ENCODE measurements at places on chromosomes 7 and 10.

DNA sequence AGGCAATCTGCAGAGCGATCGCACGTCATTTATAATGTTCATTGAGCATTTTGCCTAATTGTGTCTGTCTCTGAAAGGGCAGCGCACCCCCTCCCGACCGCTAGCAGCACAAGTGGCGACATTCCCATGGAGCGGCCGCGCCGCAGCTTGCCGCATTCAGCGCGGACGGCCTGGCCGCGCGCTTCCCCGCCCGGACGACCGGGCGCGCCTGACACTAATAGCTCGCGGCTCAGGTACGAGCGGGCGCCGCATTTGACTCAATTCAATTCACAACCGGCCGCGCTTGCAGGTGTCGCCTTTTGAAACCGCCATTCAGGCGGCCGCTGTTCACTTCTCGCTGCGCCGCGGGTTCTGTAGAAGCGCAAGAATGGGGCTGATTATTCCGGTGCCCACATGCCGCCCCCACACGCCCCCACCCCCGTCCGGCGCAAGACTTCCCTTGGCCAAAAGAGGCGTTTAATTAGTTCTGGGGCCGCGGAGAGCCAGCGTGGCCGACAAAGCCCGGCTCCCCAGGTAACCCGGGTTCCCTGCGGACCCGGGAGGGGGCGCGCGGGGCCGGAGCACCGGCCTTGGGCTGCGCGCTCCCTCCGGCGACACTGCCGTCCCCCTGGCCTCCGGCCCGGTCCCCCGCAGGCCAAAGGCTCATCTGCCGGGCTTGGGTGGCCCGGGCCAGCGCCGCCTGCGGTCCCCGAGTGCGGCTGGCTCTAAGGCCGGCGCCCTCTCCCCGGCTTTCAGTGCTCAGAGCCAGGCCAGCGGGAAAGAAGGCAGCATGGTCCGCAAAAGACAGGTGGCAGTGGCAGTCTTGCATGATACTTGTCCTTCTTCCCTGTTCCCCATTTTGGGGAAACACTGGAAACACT, 18.7 kb upstream of the PTF1A start:
- DNase-seq, result no peak

- DNase-seq, result no peak
Measured at GRCh38 chr10:101859530-101859929, 15.9 kb upstream of the KCNIP2 start.

GRCh38 chr7:79664884-79665676, 211.6 kb upstream of the MAGI2 start:
- DNase-seq, result no peak

- DNase-seq, result no peak
Measured at GRCh38 chr10:89301232-89301631, 614 bp upstream of the IFIT2 start.

- no peak for DNase-seq
Measured at GRCh38 chr7:117047496-117047895, 94.2 kb downstream of the ST7 start.

DNA sequence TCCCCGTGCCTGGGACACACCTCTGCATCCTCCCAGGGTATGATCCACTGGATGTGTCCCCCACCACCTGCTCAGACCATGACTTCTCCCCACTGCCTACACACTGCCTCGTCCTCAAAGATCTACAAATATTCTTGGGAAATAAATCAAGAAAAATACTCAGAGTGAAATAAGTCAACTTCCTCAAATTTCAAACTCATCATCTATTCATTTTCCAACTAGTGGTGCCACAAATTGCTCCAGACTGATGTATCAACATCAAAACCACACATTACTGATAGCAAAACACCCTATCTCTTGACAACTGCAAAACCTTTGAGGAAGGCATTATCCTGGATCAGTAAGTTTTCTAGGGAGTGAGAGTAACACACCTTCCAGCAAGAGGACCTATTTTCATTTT, 87.7 kb downstream of the GRB10 start:
- DNase-seq, result no peak

DNA sequence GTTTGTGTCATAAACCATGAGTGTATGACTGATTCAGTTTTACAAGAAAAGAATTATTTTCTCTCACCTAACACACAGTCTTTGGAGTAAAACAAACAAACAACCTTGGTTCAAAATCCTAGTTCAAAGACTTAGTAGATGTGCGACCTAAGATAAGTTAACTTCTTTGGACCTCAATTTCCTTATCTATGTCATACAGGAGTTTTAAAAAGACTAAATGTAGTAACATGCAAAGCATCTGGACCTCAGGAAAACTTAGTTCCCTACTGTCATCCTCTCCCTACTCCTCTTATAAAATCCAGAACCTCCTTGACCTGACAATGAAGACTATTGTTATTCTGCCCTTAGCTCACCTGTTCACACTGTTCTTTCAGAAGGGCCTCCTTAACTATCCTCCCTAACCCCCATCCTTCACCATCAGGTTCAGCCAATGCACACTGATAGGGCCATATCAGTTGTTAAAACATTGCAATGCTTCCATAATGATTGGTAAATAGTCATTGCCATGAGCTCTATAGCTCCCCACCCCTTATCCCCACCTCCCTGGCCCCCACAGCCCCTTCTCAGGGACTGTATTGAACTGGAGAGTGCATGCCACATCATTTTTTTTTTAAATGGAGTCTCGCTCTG, 28.8 kb upstream of the CCNJ start:
- no peak for DNase-seq

DNA sequence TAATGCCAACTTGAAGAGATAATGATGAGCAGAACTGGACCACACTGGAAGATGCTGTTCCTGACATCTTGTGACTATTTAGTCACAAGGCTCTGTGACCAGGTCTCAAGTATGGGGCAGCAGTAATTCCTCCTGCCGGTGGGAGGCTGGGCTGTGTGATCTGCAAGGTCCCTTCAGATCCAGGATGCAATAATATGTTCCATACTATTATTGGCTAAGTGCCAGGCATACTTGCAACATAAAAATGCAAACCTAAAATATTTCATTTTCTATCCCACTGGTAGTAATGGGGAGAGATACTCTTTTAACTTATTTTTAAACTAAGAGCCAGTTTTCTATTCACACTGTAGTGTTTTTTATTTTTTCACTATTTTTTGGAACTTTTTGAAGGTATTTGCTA, 171.5 kb downstream of the CYP26A1 start:
- no peak for DNase-seq

GRCh38 chr7:71937840-71938371, 474.2 kb downstream of the CALN1 start:
- DNase-seq, result no peak

- no peak for DNase-seq
Measured at GRCh38 chr10:59748834-59749233, 4.4 kb downstream of the MRLN start.

- no peak for DNase-seq
Measured at GRCh38 chr7:57354195-57354594, 95.8 kb upstream of the ZNF716 start.

GRCh38 chr10:84177541-84178141, 4.0 kb downstream of the GPR15LG start:
- DNase-seq, result peak; percentile 28

- DNase-seq, result no peak
Measured at GRCh38 chr10:23914641-23915040, 294.3 kb upstream of the KIAA1217 start.

- DNase-seq, result no peak
Measured at GRCh38 chr10:23344241-23344841, at the start of gene C10orf67. Gene C10orf67, minus strand, starts transcription at chr10:23344797. Its CDS starts 23 bp downstream, at chr10:23344774.

GRCh38 chr7:10696064-10696463, 277.6 kb upstream of the PHF14 start:
- no peak for DNase-seq

DNA sequence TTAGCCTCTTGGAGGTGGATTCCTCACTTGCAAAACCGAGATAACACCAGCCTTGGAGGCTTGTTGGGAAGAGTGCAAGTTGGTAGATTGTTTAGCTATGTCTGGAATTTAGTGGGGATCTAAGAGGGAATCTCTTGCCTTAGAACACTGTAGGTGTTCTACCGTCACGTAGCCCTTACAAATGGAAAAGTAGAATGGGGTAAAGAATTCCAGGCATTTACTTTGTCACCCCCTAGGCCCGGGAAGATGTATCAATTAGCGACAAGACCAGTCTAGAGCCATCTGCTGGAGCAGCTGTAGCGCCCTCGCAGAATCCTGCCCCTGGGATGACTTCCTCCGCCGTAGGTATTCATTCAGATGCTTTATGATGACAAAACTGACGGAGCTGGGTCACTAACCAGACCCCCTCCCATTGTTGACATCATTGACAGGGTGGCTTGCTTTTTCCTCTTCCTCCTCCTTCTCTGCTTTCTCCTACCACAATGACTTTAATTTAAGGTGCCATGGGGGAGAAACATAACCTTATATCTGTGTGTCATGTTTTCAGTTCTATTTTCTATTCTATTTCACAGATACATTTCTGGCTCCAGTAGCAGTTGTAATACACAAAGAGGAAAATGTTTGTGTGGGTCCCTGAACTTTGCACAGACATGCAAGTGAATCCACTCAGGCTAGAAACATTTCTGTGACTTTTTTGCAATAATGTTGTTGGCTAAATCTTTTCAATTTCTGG, 262.6 kb upstream of the LYZL1 start:
- no peak for DNase-seq

GRCh38 chr10:26355241-26355640, 82.9 kb upstream of the APBB1IP start:
- no peak for DNase-seq

DNA sequence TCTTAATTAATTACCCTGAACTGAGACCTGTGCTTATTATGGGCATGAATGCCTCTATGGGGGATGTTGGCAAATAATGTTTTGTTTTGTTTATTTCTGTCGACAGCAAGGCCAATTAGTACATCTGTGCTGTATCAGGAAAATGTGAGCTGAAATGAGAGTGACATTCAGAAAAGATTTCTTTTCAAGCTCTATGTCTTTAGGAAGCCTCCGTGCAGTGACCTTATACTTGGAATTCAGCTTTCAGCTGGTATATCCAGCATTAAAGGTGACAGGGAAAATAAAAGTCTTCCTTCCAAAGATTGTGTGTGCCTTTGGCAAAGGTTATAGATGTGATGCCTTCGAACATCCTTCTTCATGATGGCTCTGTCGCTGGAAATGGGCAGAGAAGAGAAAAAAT, 1061.1 kb downstream of the SORCS3 start:
- DNase-seq, result no peak

- DNase-seq, result no peak
Measured at GRCh38 chr7:101102026-101102425, 16.7 kb downstream of the TRIM56 start.

GRCh38 chr7:95693551-95694333, 78.6 kb upstream of the DYNC1I1 start:
- no peak for DNase-seq

GRCh38 chr7:93972029-93972725, 32.0 kb downstream of the BET1 start:
- no peak for DNase-seq

DNA sequence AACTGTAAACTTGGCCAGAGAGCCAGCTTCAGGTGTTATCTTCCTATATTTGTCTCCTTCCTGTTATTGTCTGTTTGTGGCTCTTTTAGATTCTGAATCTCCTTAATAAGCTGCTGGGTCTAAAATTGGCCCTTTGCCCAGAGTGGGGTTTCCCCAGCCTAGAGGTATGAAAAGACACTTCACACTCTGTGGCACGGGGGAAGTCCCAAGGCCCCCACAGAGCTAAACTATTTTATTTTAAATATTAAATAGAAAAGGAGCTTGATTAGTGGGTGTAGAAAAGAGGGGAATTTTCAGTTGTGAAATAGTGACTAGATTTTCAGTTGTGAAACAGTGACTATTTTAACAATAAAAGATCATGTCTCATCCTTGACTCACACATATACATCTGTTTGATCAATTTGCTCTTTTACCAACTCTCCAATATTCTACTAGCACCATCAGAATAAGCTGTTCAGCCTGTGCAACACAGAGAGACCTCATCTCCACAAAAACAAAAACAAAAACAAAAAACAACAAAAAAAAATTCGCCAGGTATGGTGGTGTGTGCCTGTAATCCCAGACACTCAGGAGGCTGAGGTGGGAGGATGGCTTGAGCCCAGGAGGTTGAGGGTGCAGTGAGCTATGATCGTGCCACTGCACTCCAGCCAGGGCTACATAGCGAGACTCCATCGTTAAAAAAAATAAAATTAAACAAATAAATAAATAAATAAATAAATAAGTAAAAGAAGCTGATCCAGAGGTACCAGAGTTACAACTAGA, 24.9 kb upstream of the ADO start:
- peak; percentile 64 for DNase-seq

DNA sequence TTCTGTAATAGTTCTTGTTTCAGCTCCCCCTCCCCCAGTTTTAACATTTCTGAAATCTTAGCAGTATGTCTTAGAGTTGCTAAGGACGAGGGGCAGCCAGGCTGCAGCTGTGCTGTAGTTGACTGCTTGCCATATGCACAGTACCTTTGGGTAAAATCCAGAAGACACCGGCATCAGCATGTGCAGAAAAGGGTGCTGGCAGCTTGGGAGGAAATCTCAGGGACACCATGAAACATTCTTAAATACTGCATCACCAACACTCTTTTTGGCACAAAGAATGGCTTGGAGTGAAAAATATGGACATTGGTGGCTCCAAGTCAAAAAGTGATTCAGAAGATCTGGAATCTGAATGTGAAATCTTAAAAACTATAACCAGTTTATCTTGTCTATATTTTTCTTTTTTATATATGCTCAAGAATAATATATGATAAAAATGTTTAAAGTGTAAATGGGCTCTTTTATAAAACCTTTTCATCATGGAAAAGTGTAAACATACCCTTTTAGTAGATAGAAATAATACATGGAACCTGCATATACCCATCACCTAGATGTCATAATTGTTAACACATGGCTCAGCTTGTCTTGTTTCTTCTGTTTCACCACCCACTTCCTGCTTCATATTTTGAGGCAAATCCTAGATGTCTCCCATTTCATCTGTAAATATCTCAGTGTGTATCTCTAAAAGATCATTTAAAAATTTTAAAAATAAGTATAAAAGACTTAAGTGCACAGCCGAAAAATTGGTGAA, 34.4 kb upstream of the ARMS2 start:
- DNase-seq, result no peak

- DNase-seq, result no peak
Measured at GRCh38 chr10:71127773-71128172, 84.6 kb upstream of the UNC5B start.

DNA sequence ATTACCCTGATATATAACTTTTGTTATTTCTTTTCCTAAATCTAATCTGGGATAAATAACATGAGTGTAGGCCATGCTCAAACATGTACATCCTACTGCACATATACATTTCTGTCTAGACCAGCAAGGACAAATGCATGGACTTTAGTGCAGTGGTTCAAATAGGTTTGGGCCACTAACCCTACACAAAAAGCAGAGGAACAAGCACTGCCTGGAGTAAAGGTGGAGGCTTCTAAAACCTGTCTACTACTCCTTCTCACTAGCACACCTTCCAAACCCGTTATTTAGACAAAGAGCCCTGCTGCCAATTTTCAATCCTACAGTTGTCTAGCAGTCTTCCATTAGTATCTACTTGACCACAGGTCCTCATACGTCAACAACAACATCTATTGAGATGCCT, 34.8 kb downstream of the SGCE start:
- DNase-seq, result no peak

- no peak for DNase-seq
Measured at GRCh38 chr7:105256761-105257231, 131.9 kb downstream of the SRPK2 start.

GRCh38 chr10:68154211-68154497, 44.9 kb downstream of the MYPN start:
- no peak for DNase-seq

- no peak for DNase-seq
Measured at GRCh38 chr7:51376420-51377092, 59.9 kb upstream of the COBL start.

- DNase-seq, result no peak
Measured at GRCh38 chr10:120424198-120424464, 32.9 kb upstream of the PLPP4 start.

All from activated T-helper 1 cell treated with Interleukin-2 at 50 U/mL for 16 hours (primary cell).